ENCODE measurements at places on chromosomes 5 and 9. TPM values are rescaled to one million over a fixed set of nuclear protein-coding genes. Genes with fewer than 3 reads are reported as not detected.

The TMEM215 gene
- 0.06 TPM for polyA plus RNA-seq

DNA sequence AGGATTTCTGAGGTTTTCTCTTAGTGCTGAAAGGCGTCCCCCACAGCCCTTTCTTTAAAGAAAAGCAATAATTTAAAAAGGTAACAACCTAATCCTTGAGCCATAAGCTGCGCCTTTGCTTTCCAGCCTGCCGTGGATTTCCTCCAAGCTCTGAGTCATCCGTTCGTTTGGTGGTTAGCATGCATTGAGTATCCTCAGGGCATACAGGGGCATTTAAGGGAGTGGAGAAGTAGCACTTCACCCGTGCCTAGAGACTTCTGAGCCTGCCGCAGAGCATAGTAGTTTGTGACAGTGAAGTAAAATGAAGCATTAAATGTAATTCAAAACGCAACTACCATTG, 892 bp upstream of the TNC start:
- H3K27me3 ChIP-seq: peaks cover 44% of the 10 kb centered on the region
- H3K4me3 ChIP-seq: no peak overlapping the region
- H3K4me1 ChIP-seq: peaks cover 6% of the 10 kb centered on the region
- peak; percentile 62 for DNase-seq
- H3K27ac ChIP-seq: peak overlapping the region; percentile 30

- no peak for DNase-seq
- no peaks in the 10 kb centered on the region for H3K36me3 ChIP-seq
- H3K27ac ChIP-seq: no peak overlapping the region
- no peak overlapping the region for H3K4me3 ChIP-seq
These were observed 126.9 kb upstream of the FSTL4 start for GRCh38 chr5:133739181-133739780.

DNA sequence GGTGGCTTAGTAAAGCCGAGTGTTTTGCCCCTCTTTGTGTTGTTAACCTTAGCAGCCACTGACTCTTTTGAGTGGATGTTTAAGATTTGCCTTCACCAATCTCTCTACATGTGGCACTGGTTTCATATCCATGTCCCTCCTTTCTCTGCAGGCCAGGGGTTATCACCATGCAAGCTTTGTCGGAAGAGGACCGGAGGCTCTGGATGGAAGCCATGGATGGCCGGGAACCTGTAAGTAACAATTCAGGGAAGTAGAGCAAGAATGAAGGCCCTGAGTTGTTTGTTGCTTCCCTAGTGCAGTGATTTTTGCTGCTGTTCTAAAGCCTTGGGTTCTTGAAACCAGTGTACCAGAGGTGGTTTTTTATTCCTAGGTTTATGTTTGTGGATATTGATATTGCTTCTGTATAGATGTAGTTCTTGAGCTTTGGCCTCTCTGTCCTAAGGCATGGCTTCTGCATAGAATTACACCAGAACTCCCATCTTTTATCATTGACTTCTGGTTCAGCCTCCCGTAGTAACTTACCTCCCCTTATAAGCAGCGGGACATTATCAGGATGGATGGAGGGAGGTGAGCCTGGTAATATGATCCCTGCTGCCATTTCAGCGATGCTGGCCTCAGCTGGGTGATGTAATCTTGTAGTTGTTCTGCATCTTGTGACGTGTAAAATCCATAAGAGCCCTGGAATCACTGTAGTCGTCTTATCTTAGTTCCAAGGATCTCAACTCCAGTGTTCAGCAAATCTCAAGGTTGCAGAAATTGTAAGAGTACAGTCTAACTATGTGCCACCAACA, 161.9 kb downstream of the ARHGAP26 start:
- H3K4me3 ChIP-seq: no peak overlapping the region

DNA sequence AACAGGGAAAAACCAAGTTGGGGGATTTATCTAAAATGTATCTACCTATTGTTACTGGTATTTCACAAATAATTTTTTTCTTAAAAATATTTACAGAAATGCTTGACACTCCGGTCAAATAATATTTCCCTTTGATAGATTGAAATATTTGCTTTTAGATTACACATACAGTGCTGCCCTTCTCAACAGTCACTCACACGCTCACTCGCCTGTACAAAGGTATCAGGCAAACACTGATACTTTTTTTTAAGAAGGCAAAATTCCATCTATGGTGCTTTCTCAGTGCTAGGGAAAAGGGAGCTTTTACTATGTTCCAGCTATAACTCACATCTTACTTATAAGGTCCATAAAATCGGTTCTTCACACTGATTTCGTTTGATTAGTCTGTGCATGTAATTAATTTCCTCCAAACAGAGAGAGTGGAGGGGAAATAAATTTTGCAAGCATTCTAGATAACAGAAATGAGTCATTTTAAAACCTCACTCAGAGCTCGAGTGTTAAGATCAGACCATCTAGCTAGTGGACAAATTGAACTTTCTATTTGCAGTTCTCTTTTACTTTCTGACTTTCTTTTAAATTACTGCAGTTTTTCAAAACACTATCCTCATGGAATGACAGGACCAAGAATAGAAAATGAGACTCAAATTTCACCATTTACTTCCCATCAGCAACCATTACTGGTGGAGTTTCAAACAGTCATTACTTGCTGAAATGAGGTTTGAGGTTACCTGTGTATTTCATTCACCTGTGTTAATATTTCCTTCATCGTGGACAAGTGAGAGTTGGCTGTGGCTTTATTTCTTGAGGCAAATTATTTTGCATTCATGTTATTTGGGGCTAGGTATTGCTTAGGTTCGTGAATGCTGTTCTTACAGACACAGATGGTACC, 273.2 kb downstream of the RAB3C start:
- no peak overlapping the region for H3K27ac ChIP-seq
- H3K4me3 ChIP-seq: no peak overlapping the region
- no peaks in the 10 kb centered on the region for H3K4me1 ChIP-seq
- no peak for DNase-seq
- no peaks in the 10 kb centered on the region for H3K36me3 ChIP-seq

DNA sequence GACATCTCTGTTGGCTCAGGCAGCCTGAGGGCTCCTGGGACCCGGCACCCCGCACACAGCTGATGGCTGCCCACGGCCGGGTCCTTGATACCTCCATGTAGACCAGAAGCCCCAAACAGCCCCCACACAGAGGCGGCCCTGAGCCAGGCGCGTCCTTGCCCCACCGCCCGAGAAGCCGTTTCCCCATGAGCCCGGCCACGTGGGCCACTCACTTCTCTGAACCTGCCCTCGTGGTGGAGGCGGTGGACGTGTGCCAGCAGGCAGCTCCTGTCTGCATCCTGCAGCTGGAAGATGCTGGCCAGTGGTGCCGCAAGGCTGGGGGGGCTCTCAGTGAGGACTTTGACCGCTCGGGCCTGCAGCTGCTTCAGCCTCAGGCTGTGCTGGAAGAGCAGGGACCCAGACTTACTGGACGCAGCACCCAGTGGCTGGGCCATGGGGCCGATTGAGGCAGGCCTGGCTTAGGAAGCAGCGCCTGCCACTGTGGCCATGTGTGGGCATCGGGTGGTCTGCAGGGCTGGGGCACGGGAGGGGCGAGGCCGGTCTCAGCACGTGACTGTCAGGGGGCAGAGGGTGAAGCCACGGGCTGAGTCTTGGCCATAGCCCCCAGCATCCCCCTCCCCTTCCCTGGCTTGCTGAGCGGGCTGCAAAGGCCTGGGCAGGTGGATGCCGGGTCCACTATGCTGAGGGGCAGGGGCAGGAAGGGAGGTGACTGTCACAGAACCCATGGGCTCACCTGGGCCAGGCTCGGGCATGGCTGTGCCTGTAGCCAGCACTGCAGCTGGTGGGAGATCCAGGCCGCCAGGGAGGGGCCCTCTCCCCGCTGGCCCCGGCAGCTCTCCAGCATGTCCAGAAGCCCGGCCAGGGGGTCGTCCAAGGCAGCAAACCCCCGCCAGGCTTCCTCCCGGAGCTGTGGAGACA, 50.0 kb downstream of the EXD3 start:
- DNase-seq: no peak
- H3K36me3 ChIP-seq: peaks cover 13% of the 10 kb centered on the region
- no peaks in the 10 kb centered on the region for H3K27me3 ChIP-seq

GRCh38 chr5:69493396-69494133, 975 bp downstream of the OCLN start:
- DNase-seq: peak; percentile 76
- H3K36me3 ChIP-seq: no peaks in the 10 kb centered on the region
- peaks cover 23% of the 10 kb centered on the region for H3K27me3 ChIP-seq
- peak overlapping the region; percentile 93 for H3K4me3 ChIP-seq

DNA sequence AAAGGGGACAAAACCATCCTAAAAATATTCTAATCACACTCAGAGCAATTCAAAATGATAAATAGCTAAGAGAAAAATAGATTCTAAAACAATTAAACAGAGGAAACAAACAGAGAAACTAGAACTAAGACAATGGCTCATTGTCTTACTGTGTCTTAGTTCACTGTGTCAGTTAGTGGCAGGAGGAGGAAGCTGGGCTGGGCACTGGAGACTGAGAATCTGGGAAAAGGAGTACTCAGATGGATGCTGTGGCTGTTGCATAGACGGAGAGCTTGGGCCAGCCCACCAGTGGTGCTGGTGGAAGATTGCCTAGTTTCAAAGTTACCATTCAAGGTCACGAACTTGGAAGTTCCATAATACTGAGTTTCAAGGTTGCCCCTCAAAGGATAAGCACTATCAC, 94.7 kb upstream of the IFNK start:
- no peaks in the 10 kb centered on the region for H3K36me3 ChIP-seq
- H3K4me1 ChIP-seq: peaks cover 13% of the 10 kb centered on the region
- no peak for DNase-seq
- no peak overlapping the region for H3K4me3 ChIP-seq

DNA sequence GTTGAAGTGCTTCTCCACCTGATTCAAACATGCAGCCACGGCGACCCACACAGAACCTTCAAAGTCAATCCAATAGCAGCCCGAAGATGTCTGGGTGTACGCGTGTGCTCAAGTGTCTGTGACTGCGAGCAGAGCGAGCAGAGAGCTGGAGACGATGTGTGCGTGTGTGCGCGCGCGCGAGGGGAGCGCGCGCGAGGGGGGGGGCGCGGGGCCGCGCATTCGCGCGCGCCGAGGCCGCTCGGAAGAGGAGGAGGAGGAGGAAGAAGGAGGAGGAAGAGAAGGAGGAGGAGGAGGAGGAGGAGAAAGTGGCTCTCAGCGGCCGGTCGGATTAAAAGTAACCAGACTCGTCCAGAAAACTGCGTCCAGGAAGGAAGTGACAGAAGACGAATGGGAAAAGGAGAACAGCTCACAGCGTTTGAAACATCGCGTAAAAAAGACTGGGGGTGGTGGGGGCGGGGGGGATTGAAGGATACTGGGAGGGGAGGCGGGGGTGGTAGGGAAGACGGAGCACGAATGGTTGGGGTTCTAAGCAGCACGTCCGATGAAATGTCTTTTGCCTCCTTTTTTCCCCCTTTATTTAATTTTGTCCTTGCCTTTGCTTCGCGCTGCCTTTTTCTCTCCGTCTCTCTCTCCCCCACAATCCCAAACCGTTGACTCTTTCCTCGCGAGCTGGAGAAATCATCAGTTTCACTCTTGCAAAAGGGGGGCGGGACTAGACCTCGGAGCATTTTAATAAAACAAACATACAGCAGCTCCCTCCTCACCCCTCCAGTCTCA, at the start of gene MEF2C:
Gene MEF2C (minus strand): TSS at position 126 of the 777 bp plus-strand sequence. CDS start 59,396 bp downstream, outside the sequence.
- H3K36me3 ChIP-seq: no peaks in the 10 kb centered on the region
- H3K27ac ChIP-seq: peak within 1 kb of the TSS; percentile 76
- peaks cover 2% of the 10 kb centered on the region for H3K4me1 ChIP-seq
- DNase-seq: peak; percentile 73
- H3K27me3 ChIP-seq: peaks cover 4% of the 10 kb centered on the region

The SLIT3 gene
- 18.3 TPM for polyA plus RNA-seq

DNA sequence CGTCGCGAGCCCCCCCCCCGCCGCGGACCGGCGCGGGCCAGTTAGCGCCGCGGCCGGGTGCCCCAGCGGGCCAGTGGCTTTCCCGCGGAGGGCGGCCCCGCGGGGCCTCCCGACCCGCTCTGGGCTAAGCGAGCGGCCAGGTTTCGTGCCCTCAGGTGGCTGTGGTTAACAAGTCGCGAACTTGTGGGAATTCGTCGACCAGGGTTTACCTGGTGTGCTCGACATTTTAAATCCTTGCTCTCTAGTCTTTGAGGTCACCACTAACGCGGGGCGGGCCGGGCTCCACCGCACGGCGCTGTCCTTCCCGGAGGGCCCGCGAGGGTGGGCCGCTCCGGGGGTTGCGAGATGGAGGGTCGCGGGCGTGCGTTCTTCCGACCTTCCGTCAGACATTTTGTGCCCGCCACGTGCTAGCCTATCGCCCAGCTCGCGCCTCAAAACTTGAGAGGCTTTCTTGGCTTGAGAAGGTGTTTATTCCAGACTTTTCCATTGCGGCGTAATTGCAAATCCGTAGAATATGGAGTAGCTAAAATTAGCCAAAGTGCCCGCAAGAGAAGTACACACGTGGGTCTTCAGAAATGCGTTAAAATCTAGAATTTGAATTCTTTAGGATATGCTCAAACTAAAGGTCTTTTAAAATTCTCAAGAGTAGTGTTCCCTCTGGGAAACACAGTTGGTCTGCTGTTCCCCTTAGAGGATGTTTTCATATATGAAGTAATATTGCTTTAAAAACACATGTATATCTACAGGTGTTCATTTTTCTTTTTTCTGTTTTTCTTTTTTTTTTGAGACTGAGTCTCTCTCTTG, 2.1 kb downstream of the ANP32B start:
- H3K27me3 ChIP-seq: no peaks in the 10 kb centered on the region
- H3K36me3 ChIP-seq: no peaks in the 10 kb centered on the region
- H3K4me1 ChIP-seq: peaks cover 11% of the 10 kb centered on the region
- no peak for DNase-seq
- H3K27ac ChIP-seq: peak overlapping the region; percentile 74

- H3K36me3 ChIP-seq: no peaks in the 10 kb centered on the region
- H3K27ac ChIP-seq: no peak overlapping the region
- no peak for DNase-seq
These were observed 84.7 kb downstream of the BASP1 start for GRCh38 chr5:17302106-17302505.

GRCh38 chr5:74401281-74401945, 239.1 kb downstream of the ENC1 start:
- no peaks in the 10 kb centered on the region for H3K27me3 ChIP-seq
- H3K27ac ChIP-seq: no peak overlapping the region
- DNase-seq: no peak
- peaks cover 30% of the 10 kb centered on the region for H3K4me1 ChIP-seq
- no peak overlapping the region for H3K4me3 ChIP-seq

DNA sequence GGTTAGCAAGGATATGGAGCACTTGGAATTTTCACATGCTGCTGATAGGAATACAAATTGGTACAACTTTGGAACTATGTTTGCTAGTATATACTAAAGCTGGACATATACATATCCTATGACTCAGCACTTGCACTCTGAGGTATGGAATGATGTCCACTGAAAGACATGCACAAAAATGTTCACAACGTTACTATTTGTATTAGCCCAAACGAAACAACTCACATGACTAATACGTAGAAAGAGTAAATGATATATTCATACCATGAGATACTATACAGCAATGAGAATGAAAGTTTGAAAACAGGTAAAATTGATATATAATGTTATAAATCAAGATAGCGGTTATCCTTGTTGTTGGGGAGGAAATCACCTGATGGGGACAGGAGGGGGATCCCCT, 45.5 kb upstream of the CDC42SE2 start:
- DNase-seq: no peak
- H3K36me3 ChIP-seq: no peaks in the 10 kb centered on the region
- no peak overlapping the region for H3K4me3 ChIP-seq
- no peak overlapping the region for H3K27ac ChIP-seq
- no peaks in the 10 kb centered on the region for H3K27me3 ChIP-seq
- no peaks in the 10 kb centered on the region for H3K4me1 ChIP-seq

GRCh38 chr9:14482856-14483255, 168.9 kb upstream of the NFIB start:
- no peaks in the 10 kb centered on the region for H3K27me3 ChIP-seq
- DNase-seq: no peak
- H3K27ac ChIP-seq: no peak overlapping the region
- no peaks in the 10 kb centered on the region for H3K4me1 ChIP-seq
- H3K36me3 ChIP-seq: no peaks in the 10 kb centered on the region
- no peak overlapping the region for H3K4me3 ChIP-seq

The NEUROG1 gene
- polyA plus RNA-seq: not detected

The KIAA0825 gene
- 2.8 TPM for polyA plus RNA-seq

The LVRN gene
- polyA plus RNA-seq: 0.27 TPM

All from large intestine (tissue), 12 donors.